ENCODE measurements at places on chromosomes 2 and 18. TPM values are rescaled to one million over a fixed set of nuclear protein-coding genes. Genes with fewer than 3 reads are reported as not detected.
A peak's percentile ranks its signal among the peaks of the same experiment; 100 is the strongest.

GRCh38 chr2:120223034-120223912 is at the start of gene TMEM185B:
Gene TMEM185B, minus strand, starts transcription at chr2:120223400. Its CDS starts 424 bp downstream, at chr2:120222976.
- peaks cover 16% of the 10 kb centered on the region for H3K36me3 ChIP-seq
- peaks cover 15% of the 10 kb centered on the region for H3K4me1 ChIP-seq
- peak within 1 kb of the TSS; percentile 55 for H3K27ac ChIP-seq

Gene ANAPC1
- total RNA-seq = 33.4 TPM

Gene MC5R
- not detected for total RNA-seq

Gene SP9
- not detected for total RNA-seq

GRCh38 chr18:48000701-48001100 is 70.2 kb upstream of the SMAD2 start:
- no peak overlapping the region for H3K27ac ChIP-seq
- no peaks in the 10 kb centered on the region for H3K27me3 ChIP-seq
- peaks cover 15% of the 10 kb centered on the region for H3K4me1 ChIP-seq

- DNase-seq = no peak
- H3K27ac ChIP-seq = no peak overlapping the region
- H3K27me3 ChIP-seq = peaks cover 2% of the 10 kb centered on the region
- H3K36me3 ChIP-seq = no peaks in the 10 kb centered on the region
- no peak overlapping the region for H3K4me3 ChIP-seq
- no peaks in the 10 kb centered on the region for H3K4me1 ChIP-seq
Measured at GRCh38 chr2:27421660-27422250, 6.7 kb upstream of the NRBP1 start.

- no peaks in the 10 kb centered on the region for H3K4me1 ChIP-seq
- H3K4me3 ChIP-seq = no peak overlapping the region
- no peak overlapping the region for H3K27ac ChIP-seq
- peaks cover 2% of the 10 kb centered on the region for H3K27me3 ChIP-seq
- H3K36me3 ChIP-seq = no peaks in the 10 kb centered on the region
- DNase-seq = no peak
Measured at GRCh38 chr2:224689539-224689938, 26.6 kb downstream of the CCDC195 start.

- H3K36me3 ChIP-seq = no peaks in the 10 kb centered on the region
- H3K4me1 ChIP-seq = no peaks in the 10 kb centered on the region
- no peak overlapping the region for H3K27ac ChIP-seq
- no peak for DNase-seq
- H3K27me3 ChIP-seq = no peaks in the 10 kb centered on the region
Measured at GRCh38 chr2:108125581-108125980, 114.2 kb upstream of the SULT1C3 start.

Gene ATP8B1
- 0.07 TPM for total RNA-seq

GRCh38 chr2:113972766-113973165 is 82.9 kb downstream of the ACTR3 start:
- H3K4me1 ChIP-seq = peaks cover 39% of the 10 kb centered on the region
- no peak overlapping the region for H3K27ac ChIP-seq
- DNase-seq = no peak

DNA sequence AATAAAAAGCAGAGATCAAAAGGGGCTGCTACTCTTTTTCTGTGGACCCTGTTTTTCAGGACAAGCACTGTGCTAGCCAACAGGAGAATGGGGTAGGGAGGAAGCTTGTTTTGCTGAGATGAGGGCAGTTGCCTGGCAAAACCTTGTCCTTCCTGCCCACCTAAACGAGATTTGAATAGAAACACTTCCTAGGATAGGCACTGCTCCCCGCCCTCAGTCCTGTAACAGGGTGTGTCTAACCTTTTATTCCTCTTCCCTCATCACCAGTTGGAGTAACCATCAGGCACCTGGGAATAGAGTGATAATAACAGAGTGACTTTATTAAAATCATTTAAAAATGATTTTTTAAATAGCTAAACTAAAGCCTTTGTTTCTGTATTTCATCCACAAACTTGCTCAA is 368.8 kb downstream of the LNPK start:
- no peaks in the 10 kb centered on the region for H3K27me3 ChIP-seq
- H3K36me3 ChIP-seq = no peaks in the 10 kb centered on the region

Gene ACTR3
- total RNA-seq = 154 TPM

DNA sequence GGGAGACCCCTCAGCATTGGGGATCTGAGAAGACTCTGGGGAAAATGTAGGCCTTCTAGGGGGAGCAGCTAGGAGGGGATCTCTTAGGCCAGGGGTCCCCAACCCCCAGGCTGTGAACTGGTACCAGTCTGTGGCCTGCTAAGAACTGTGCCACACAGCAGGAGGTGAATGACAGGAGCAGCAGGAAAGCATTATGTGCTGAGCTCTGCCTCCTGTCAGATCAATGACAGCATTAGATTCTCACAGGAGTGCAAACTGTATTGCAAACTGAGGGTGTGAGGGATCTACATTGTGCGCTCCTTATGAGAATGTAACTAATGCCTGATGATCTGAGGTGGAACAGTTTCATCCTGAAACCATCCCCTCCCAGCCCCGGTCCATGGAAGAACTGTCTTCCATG is 127.3 kb downstream of the SCG2 start:
- peaks cover 12% of the 10 kb centered on the region for H3K4me1 ChIP-seq
- H3K27me3 ChIP-seq = no peaks in the 10 kb centered on the region
- H3K36me3 ChIP-seq = peaks cover 9% of the 10 kb centered on the region

GRCh38 chr2:162297925-162298552 is 20.4 kb downstream of the IFIH1 start:
- no peak for DNase-seq
- no peaks in the 10 kb centered on the region for H3K27me3 ChIP-seq
- H3K36me3 ChIP-seq = no peaks in the 10 kb centered on the region
- no peak overlapping the region for H3K27ac ChIP-seq

GRCh38 chr2:113977660-113978523 is 88.0 kb downstream of the ACTR3 start:
- no peak overlapping the region for H3K4me3 ChIP-seq
- H3K27me3 ChIP-seq = peaks cover 5% of the 10 kb centered on the region
- peaks cover 12% of the 10 kb centered on the region for H3K36me3 ChIP-seq
- H3K4me1 ChIP-seq = peaks cover 31% of the 10 kb centered on the region
- no peak for DNase-seq

Gene PTPRN
- 104 TPM for total RNA-seq

- no peak overlapping the region for H3K4me3 ChIP-seq
- no peak for DNase-seq
- no peak overlapping the region for H3K27ac ChIP-seq
- no peaks in the 10 kb centered on the region for H3K4me1 ChIP-seq
Measured at GRCh38 chr2:180695586-180696401, 284.6 kb upstream of the UBE2E3 start.

DNA sequence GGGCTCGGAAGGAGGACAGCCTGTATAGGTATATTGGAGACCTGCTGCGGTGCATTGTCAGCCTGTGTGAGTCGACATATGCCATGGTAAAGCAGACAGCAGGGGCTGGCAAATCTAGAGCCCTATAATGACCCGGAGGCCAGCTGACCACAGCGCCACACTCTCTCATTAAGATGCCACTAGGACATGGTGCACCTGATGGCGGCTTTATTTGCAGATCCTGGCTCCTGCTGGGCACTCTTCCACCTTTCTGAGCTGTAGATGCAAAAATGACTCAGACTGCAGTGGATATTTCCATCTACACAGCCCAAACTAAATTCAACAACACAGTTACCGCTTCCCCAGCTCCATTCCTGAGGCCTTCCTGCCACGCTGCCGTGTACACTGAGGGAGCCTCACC is 389.9 kb downstream of the TNS1 start:
- no peak for DNase-seq
- H3K36me3 ChIP-seq = no peaks in the 10 kb centered on the region
- no peaks in the 10 kb centered on the region for H3K4me1 ChIP-seq
- H3K27ac ChIP-seq = no peak overlapping the region

GRCh38 chr2:223835701-223836532 is 1.5 kb downstream of the AP1S3 start:
- peak overlapping the region; percentile 94 for H3K4me3 ChIP-seq
- peaks cover 2% of the 10 kb centered on the region for H3K27me3 ChIP-seq
- H3K36me3 ChIP-seq = no peaks in the 10 kb centered on the region
- no peak for DNase-seq
- no peak overlapping the region for H3K27ac ChIP-seq

Gene ATP5F1A
- 511 TPM for total RNA-seq

DNA sequence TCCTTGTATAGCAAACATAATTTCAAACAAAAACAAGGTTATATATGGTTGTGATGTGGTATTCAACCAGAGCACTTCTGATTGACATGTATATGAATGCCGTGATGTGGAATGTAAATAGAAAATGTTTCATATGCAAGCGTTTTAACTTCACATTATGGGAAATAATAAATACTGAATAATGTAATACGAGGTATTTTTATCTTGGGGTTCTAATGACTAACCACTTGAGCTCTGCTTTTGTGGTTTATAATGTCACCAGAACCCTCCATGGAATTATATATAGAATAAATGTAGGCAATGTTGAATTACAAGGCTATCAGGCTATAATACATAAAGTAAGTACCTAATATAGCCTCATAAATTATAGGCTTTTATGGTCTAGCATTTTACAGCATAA is 72.4 kb downstream of the ZNF521 start:
- no peak for DNase-seq
- no peaks in the 10 kb centered on the region for H3K36me3 ChIP-seq
- H3K27me3 ChIP-seq = no peaks in the 10 kb centered on the region
- H3K4me3 ChIP-seq = no peak overlapping the region

DNA sequence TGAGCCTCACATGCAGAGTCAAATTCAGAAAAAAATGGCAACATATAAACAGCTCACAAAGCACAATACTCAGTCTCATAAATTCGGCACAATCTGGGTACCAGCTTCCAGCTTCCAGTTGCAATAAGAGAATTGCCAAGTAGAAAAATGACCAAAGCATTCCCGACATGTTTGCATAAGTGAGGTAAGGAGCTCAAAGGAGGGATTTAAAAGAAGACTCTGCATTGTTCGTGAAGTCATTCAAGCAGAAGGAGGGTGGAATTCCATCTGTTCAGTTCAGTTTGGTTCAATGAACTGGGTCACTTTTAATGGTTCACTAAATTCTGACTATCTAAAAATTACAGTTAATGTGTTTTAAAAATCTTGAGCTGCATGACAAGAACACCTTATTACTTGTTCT is 106.7 kb upstream of the KLHL14 start:
- H3K27ac ChIP-seq = no peak overlapping the region
- H3K4me1 ChIP-seq = peaks cover 9% of the 10 kb centered on the region
- H3K36me3 ChIP-seq = no peaks in the 10 kb centered on the region

- H3K4me1 ChIP-seq = no peaks in the 10 kb centered on the region
- no peak overlapping the region for H3K4me3 ChIP-seq
Measured at GRCh38 chr2:234121999-234122398, 71.5 kb downstream of the SPP2 start.

DNA sequence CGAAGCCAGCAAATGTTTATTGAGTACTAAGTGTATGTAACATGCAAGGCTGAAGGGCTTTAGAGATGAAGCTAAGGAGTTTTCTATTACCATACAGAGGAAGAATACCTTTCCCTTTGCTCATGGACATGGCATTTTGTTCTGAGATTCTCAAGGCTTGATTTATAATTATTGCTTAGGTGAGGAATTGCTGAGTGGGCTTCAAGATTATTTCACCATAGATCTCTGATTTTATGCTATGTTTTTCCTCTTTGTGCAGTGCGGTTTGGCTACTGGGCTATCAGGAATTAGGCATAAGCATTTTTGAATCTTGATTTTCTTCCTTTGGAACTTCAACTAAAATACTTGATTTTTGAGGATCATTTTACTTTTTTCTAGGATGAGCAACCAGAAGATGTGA is 42.5 kb downstream of the VRK2 start:
- H3K4me3 ChIP-seq = no peak overlapping the region
- no peaks in the 10 kb centered on the region for H3K27me3 ChIP-seq
- no peaks in the 10 kb centered on the region for H3K4me1 ChIP-seq
- DNase-seq = no peak

- no peak for DNase-seq
- H3K36me3 ChIP-seq = no peaks in the 10 kb centered on the region
- H3K4me1 ChIP-seq = no peaks in the 10 kb centered on the region
- no peaks in the 10 kb centered on the region for H3K27me3 ChIP-seq
- no peak overlapping the region for H3K27ac ChIP-seq
Measured at GRCh38 chr18:61402726-61403125, 69.5 kb downstream of the CDH20 start.

Gene CXCR1
- total RNA-seq = not detected

Gene ALS2
- 44.0 TPM for total RNA-seq

DNA sequence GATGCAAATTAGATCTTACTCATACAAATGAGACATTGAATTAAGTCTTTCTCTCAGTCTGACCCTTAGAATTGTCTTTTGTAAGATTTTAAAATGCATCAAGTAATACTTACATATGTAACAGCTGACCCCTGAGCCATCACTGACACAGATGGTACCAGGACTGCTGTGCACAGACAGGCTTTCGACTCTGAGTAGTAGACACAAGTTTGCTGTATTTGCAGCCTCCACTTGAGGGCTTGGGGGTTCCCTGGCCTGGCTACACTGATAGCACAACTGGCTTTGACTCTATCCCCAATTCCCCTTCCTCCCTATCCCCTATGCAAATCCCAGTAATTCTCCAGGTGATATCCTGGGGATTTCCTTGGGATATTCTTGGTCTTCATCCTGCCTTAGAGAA is 200.7 kb downstream of the RPIA start:
- peak; percentile 23 for DNase-seq
- H3K27ac ChIP-seq = peak overlapping the region; percentile 67
- peaks cover 17% of the 10 kb centered on the region for H3K4me1 ChIP-seq
- peak overlapping the region; percentile 40 for H3K4me3 ChIP-seq
- H3K36me3 ChIP-seq = no peaks in the 10 kb centered on the region

DNA sequence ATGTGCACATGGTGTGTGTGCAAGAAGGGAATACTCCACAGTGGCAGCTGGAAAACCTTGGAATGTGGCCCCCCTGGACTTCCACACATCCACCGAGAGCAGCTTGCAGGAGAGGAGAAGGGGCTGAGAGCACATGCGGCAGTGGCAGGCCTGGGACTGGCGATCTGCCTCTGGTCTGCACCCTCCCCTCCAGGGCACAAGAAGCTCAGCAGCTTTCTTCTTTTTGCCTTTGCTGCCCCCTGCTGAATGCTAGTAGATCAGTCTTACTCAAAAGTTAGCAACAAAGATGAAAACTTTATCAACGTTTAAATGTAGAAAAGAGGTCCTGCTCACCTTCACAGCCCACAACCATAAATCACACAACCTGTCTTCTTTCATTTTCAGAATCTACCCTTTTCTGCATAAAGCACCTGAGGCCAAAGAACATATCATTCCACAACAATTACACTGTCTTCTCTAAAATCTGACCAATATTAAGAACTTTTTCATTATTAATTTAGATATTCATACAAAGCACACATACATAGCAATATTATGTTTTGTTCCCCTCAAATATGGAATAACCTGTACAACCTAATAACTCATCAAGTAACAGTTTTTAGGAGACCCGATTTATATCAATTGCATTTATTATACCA is 34.6 kb downstream of the TGFBRAP1 start:
- H3K4me1 ChIP-seq = peaks cover 10% of the 10 kb centered on the region
- H3K4me3 ChIP-seq = no peak overlapping the region
- DNase-seq = peak; percentile 73
- H3K36me3 ChIP-seq = peaks cover 3% of the 10 kb centered on the region
- H3K27ac ChIP-seq = no peak overlapping the region

Measured in glutamatergic neuron (in vitro differentiated cells).